ENCODE measurements at places on chromosomes 5 and 9.

DNA sequence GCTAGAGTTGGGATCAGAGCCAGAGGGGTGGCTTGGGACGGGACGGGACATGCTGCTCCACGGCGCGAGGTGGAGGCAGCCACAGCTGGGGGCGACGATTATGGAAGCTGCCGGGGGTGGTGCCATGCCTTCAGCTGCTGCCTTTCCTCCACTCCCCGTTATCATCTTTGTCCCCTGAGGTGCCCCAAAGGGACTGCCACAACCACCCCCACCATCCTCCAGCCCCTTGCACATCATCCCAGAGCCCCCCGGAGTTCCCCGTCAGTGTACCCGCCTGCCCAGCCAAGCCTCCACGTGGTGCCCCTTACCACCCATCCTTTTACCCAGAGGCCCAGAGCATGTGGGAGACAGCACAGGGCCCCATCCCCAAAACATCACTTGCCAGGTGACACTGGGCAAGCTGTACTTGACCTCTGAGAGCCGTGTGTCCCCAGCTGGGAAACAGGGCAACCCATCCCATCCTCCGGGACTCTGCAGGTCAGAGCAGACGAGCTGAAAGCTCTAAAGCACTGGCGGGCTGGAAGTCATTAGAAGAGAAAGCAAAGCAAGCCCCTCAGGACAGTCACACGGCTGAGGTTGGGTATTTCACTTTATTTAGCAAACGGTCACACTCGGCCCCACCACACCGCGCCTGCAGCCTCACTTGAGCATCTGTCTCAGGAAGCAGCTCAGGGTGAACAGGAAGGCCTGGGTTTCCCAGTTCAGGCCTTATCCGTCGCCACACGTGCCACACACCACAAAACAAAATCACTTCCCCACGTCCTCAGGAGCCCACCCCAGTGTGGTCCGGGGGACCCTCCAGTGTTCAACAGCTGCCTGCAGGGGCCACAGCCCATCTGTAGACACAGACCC is 19.5 kb upstream of the MXD3 start:
- peak; percentile 79 for DNase-seq

- no peak for DNase-seq
These were observed 9.8 kb upstream of the FTMT start for GRCh38 chr5:121841892-121842291.

DNA sequence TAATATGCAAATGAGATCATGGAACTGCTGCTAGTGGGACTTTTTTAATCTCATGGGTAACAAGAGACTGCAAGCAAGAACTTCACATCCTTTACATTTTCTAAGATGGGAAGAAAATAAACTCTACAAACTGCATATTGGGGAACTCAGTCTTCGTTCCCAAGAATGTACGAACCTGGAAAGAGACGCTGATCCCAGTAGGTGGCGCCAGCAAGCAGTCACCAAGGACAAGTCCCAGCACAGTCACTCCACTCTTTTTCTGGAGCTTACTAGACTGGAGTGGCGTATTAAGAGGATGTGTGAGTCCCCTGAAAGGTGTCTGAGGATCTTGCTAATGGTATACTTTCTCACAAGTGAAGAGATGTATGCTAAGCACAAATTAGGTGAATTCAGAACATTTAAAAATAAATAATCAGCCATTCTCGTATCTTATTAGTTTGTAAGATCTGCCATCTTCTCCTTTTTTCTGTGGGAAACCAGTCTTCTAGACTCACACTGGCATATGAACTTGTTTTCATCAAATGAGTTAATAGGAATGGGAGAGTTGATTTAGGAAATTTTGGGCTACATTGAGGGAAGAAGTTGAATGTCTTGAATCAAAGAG is 16.0 kb upstream of the PUM3 start:
- DNase-seq: peak; percentile 6

DNA sequence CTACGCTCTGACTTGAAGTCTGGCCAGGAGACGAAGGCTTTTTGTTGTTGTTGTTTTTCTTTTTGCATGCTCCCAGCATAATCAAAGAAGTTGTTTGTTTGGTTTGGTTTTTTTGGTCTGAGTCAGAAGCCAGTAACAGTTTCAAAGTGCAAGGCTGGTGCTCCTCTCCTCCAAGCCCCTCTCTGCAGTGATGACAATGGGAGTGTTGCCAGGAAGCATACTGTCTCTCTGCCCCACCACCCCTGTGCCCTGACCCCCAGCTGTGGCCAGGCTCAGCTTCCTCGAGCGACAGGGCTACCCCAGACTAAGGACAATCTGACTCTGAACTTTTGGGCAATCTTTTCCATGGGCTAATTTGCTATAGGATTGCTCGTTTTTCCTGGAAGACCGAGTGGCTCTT is 173.8 kb upstream of the PITX1 start:
- DNase-seq: no peak

DNA sequence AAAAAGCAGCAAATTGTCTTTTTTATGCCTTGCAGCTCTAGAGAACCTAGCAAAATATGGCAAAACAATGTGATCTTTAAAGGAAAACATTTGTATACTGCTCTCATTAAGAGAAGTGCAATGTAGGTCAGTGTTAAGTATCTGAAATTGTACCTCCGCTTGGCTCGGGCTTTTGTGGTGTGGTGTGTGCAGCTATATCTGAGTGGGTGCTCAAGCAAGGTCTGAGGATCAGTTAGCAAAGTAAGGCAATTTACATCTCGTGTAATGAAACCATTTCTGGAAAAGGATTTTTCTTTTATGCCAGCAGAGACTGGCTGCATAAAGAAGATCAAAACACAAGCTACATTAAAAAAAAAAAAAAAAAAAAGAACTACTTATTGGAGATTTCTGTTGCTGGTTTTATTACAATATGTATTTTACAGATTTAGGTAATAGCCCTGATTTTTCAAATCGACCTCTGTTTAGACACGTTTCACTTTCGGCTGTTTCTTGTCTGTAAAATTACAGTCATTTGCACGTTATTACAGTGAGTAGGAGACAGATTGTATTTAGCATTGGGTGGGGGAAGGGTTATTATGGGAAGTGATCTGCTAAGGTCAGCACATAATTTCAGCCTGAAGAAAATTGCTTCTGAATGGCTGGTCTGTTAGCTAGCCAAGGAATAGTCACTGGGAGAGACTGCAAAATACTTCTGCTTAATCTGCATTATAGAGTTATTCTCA is 7.9 kb upstream of the ZNF608 start:
- no peak for DNase-seq

- no peak for DNase-seq
These were observed 546.9 kb upstream of the C9orf72 start for GRCh38 chr9:28120184-28120583.

DNA sequence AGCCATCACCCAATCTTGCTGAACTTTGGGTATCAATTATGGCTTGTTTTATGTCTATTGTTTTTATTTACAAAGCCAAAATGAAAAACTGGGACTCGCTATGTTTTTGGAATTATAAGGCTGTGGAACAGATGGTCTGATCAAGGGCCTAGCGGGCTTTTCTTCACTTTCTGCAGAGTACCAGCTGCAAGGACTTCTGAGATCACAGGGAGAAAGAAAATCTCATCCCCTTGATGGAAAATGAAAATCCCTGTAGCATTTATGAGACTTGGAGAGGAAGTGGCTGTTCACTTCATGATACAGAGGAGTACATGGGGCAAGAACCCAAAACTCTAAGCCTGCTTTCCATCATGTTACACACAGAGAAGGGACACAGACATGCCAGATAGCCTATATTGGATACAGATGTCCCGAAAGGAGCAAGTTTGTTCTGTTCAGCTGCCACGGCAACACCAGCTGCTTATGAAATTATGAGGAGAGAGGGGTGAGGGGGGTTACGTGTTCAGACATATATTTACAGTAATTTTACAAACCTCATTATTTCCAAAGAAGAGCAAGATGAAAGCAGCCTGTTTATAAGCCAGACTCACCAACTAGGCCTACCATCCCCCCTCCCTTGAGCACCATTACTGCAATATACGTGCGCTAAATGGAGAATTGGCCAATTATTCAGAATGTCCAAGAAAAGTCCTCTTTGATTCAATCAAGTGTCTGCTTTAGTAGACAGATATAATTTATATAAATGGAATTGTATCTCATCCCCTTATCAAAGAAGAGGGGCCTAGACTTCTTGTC is 220.0 kb downstream of the MARCHF11 start:
- DNase-seq: no peak

DNA sequence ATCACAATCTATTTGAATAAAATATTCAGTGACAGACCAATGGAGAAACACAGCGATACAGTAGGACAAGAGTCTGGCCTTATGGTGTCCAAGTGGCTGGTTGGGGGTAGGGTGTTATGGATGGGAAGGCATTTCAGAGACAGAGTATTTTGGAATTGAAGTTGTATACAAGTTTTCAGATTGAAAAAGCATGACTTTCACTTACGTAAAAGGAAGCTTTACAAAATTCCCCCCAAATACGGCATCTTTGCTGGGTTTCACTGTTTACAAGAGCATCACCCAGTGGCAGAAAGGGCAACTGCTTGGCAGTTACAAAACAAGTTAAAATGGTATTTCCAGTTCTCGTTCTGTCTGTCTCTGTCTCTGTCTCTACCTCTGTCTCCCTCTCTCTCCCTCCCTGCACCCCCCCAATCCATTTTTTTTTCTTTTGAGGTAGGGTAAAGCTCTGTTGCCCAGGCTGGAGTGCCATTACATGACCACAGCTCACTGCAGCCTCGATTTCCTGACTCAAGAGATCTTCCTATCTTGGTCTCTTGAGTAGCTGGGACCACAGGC is 86.2 kb downstream of the PTPN3 start:
- DNase-seq: no peak

DNA sequence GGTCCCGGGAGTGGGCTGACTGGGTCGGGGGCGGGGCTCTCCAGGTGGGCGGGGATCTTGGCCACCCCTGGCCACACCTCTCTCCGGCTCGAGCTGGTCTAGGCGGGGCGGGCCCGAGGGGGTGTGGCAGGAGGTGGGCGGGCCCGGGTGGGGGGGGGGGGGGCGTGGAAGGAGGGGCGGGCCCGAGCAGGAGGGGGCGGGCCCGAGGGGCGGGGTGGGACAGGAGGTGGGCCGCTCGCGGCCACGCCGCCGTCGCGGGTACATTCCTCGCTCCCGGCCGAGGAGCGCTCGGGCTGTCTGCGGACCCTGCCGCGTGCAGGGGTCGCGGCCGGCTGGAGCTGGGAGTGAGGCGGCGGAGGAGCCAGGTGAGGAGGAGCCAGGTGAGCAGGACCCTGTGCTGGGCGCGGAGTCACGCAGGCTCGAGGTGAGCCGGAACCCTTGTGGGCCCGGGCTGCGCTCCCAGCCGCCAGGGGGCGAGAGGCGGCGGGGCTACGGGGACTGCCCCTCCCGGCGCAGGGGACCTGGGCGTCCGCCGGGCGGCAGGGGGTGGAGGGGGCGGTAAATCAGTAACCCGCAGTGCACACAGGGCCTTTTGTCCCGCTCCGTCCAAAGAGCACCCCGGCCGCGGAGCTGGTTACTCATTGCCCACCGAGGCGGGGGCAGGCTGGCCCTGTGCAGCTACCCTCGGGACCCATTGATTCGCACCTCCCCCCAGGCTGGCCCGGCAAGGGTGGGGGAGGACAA is at the start of gene FGFR4:
Gene FGFR4 (plus strand): TSS at position 262 of the 744 bp plus-strand sequence. CDS start 2,688 bp downstream, outside the sequence.
- DNase-seq: peak; percentile 28

DNA sequence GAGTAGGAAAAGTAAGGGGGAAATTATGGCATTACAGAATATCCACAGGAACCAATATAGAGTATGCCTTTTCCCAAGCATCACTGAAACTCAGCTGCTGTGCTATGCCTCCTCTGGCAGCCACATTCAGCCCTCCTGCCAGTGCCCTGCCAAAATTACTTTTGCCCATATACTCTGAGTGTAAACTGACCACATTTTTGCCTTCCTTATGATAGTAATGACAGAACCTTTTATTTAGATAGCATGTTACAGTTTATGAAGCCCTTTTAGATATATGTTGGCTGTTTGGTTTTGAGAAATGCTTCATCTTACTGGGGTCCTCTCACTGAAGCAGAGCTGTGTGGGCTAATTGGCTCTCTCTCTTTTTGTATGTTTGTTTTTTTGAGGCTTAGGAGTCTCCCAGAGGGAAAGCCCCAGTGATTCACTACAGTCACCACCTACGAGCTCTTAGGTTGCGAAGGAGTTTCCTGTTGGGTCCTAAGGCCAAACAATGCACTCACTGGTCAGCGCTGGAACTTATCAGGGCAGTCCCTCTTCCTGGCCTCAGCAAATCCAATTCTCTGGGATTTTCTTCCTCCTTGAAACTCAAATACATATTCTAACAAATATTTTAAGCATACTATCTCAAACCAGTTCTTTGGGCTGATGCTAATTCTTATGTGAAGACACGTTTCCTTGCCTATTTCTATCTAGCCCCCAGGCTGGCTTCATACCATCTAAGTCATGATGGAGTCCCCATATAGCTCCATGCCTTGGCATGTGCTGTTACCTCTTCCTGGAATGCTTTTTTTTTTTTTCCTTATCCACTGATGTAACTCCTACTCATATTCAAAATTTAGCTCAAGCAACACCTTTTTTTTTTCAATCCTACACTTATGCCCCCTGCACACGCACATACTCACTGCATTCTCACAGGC is 3.7 kb downstream of the PHF24 start:
- DNase-seq: no peak
